ENCODE measurements at places on chromosomes 3 and 15. TPM values are rescaled to one million over a fixed set of nuclear protein-coding genes. Genes with fewer than 3 reads are reported as not detected.

GRCh38 chr3:111210866-111211564 lies 139.4 kb downstream of the NECTIN3 start:
- DNase-seq: no peak

DNA sequence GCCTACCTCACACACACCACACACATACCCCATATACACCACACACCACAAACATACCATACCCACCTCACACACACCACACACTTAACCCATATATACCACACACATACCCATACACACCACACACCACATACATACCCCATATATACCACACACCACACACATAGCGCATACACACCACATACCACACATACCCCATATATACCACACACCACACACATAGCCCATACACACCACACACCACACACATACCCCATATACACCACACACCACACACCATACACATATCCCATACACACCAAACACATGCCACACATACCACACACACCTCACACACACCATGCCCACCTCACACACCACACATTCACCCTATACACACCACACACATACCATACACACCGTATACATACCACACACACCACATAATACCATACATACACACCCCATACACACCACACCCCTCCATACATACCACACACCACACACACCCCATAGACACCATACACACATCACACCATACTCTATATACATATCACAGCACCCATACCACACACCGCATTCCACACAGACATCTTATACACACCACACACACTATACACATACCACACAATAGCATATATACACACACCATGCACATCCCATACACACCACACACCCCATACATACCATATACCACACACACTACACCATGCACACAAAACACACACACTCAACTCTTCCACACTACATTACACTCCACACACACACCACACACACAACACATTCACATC lies 29.5 kb downstream of the APBA2 start:
- DNase-seq: no peak

- DNase-seq: no peak
Observed at GRCh38 chr15:88990185-88990679, 77.1 kb upstream of the MFGE8 start.

- no peak for DNase-seq
Observed at GRCh38 chr3:65538101-65538500, 500.6 kb downstream of the MAGI1 start.

DNA sequence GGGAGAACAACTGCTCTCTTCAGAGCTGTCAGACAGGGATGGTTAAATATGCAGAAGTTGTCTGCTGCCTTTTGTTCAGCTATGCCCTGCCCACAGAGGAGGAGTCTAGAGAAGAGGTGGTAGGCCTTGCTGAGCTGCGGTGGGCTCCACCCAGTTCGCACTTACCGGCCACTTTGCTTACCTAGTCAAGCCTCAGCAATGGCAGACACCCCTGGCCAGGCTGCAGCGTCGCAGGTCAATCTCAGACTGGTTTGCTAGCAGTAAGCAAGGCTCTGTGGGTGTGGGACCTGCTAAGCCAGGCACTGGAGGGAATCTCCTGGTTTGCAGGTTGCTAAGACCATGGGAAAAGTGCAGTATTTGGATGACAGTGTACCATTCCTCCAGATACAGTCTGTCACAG lies 12.3 kb upstream of the TMEM45A start:
- DNase-seq: no peak

- DNase-seq: no peak
Observed at GRCh38 chr3:147775816-147776530, 366.8 kb downstream of the ZIC1 start.

- no peak for DNase-seq
Observed at GRCh38 chr15:70262591-70263274, 165.0 kb upstream of the TLE3 start.

DNA sequence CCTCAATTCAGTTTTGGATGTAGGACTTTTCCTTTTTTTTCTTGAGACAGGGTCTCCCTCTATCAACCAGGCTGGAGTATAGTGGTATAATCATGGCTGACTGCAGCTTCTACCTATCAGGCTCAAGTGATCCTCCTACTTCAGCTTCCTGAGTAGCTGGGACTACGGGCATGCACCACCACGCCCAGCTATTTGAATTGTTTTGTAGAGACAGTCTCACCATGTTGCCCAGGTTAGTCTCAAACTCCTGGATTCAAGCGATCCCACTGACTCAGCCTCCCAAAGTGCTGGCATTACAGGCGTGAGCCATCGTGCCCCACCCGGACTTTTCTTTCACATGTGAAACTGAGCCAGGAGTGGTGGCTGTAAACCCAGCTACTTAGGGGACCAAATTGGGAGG lies 3.5 kb downstream of the RNU5B-1 start:
- no peak for DNase-seq

DNA sequence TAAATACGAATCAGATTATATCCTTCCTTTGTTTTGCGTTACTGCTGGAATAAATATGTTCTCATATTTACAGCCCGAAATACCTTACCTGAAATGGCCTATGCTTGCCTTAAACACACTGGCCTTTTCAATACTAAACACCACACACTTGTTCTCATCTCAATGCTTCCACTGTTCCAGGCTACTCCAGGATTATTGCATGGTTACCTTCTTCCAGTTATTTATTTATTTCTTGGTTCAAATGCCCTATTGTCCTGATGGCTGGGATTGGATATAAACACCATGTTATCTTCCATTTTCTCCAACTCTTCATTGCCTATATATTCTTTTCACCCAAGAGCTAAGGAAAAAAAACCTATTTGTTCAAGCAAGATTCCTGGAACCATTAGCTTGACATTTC lies 125.3 kb downstream of the SI start:
- DNase-seq: no peak

DNA sequence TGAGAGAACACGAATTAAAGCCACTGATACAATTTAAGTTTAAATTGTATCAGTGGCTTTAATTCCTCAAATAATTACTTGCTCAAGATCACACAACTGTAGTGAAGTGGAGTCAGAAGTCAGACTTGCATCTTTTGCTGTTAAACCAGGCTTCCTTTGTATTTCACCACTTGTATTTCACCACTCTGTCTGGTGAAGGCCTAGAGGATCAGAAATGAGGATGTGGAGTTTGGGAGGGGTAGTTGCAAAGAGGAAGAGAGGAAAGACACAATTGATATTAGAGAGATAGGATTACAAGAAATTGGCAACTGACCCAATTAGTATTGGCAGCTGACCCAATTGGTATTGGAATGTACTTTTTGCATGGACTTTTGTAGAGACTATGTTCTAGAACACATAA lies 288.1 kb upstream of the GPR149 start:
- DNase-seq: no peak

DNA sequence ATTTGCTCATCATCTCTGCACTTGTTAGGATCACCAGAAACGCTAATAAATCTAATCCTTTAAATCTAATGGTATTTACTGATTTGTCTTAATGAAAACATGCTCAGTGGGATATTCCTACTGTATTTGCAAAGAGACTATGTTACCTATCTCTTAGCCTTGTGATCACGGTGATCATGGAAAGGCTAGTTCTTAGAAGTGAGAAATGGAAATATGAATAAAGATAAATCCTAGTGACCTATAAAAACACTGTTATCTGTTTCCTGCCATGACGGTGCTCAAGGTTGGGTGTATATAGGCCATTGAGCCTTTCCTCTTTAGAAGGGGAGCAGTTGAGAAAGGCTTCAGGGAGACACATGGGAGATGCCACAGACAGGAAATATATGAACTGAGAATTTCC lies 116.3 kb downstream of the THRB start:
- DNase-seq: no peak

- no peak for DNase-seq
Observed at GRCh38 chr15:91498749-91499062, 354.8 kb upstream of the SLCO3A1 start.

DNA sequence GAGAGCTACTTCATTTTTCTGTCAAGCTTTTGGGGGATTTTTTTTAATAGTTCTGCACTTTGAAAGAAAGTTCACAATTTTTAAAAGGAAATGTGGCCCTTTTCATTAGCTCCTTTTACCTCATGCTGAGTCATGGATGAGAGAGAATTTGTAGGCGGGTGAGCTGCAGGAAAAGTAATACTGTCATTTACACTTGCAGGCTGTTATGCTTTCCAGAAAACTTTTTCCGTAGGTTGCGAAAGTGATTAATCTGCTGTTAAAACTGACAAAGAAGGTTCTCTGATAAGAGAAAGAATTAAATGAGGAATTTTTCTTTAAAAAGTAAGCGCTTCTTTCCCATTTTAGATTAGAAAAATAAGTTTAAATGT lies 430.2 kb downstream of the LPP start:
- DNase-seq: no peak

DNA sequence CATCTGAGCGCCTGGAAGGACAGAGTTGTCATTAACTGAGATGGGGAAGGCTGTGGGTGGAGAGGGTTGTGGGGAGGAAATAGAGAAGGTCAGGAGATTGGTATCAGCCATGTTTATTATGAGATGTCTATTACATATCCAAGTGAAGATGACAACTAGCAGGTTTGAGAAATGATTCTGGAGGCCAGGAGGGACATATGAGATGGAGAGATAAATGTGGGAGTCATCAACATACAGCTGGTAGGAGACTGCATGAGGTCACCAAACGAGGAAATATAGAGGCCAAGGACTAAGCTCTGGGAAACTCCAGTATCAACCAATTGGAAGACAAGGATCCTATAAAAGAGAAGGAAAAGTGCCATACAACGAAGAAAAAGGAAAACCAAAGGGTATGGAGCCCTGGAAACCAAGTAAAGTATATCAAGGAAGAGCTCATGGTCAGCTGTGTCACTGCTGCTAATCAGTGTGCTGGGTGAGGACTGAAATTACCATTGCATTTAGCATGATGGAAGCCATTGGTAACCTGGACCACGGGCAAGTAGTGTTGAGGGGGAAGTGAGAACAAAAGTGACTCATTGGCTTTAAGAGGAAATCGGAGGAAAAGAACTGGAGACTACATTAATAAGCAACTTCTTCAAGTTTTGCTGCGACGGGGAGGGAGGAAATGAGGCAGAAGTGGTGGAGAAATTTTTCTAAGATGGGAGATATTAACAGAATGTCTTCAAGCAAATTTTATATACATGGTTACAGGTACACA lies 14.0 kb upstream of the UACA start:
- no peak for DNase-seq

- no peak for DNase-seq
Observed at GRCh38 chr3:132522353-132522752, 74.7 kb upstream of the ACKR4 start.

- no peak for DNase-seq
Observed at GRCh38 chr3:65326574-65326973, 638.8 kb upstream of the ADAMTS9 start.

DNA sequence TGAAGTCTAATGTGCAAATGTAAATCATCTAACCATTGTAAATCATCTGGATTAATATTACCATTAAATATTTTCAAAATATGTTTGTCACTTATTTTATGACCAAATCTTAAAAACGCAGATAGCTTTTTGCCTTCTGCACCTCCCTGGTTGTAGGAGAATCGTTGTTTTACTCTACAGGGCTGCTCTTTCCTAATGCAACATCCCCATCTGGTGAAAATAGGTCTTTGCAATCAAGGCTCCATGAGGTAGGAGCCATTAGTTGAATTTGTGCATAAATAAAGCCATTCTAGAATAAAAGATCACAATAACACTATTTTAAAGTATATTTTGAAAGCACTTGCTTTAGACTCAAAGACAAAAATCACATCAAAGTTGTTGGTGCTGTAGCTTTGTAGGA lies 535.6 kb upstream of the AGTR1 start:
- DNase-seq: no peak

GRCh38 chr3:155130001-155130400 lies 49.9 kb downstream of the MME start:
- no peak for DNase-seq

DNA sequence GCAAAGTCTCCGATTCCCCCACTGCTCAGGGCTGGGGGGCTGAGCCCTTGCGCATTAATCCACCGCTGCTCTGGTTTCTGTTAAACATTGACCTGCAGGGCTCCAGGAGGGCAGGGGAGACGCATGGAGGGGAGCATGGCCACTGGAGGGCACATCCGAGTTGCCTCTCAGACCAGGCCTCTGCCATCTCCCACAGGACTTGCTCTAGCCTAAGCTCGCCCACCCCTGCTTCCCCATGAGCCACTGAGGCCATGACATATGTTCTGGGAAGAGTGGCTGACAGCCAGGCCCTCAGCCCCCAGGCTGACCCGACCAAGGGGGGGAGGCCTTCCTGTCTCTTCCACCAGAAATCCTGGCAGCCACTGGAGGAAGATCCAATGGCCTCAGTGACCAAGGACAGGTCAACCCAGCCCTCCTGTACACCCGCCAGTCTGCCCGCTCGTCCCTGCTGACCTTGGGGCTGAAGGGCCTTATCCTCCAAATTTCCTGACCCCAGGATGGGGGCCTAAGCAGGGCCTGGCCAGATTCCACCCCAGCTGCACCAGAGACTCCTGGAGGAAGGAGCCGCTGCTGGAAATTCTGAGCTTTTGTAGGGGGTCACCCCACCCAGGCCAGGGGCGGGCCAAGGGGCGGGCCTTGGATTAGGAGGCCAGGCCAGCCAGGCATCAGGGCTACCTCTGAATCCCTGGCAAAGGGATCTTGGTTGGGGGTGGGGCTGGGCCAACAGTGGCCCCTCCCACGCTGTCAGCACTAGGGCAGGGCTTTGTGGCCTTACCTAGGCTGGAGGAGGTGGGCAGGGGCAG lies at the start of gene HYAL1:
TSS of gene HYAL1 (minus strand) at position 562 of the 803 bp plus-strand sequence. CDS start 618 bp downstream, outside the sequence.
- no peak for DNase-seq

GRCh38 chr3:46854555-46854991 lies 8.7 kb downstream of the MYL3 start:
- DNase-seq: no peak

DNA sequence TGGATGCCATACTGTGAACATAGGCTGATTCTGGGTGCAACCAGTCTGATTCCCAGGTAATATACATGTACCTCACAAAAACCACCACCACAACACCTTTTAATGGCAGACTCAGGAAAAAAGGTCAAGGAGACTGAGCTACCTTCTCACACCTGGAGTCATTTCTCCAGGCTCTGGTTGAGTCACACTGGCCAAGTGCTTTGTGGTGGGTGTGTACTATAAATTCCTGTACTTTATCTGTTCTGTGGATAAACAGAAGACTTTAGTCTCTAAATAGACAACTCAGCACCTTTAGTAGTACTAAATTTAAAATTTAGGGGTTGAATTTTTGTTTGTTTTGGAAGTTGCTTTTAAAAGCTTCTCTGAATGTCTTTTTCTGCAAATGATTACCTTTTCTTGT lies 46.7 kb downstream of the TOP2B start:
- no peak for DNase-seq

- no peak for DNase-seq
Observed at GRCh38 chr3:44076221-44076829, 165.4 kb upstream of the TOPAZ1 start.

The IL12A gene
- total RNA-seq: 0.09 TPM

The SH3BP5 gene
- total RNA-seq: 10.4 TPM

The SAMD7 gene
- not detected for total RNA-seq

The TMEM108 gene
- not detected for total RNA-seq

The IMPG2 gene
- total RNA-seq: 0.05 TPM

The SNTN gene
- not detected for total RNA-seq

The LSAMP gene
- not detected for total RNA-seq

The CACNA2D2 gene
- not detected for total RNA-seq

The AADAC gene
- total RNA-seq: 0.34 TPM

All from SJSA1 (cell line).